Activated naive CD4-positive, alpha-beta T cell (primary cell): ENCODE measurements at places on chromosomes 11 and 22.

GRCh38 chr11:64951529-64951928 lies 15.8 kb upstream of the GPHA2 start:
- DNase-seq: no peak

DNA sequence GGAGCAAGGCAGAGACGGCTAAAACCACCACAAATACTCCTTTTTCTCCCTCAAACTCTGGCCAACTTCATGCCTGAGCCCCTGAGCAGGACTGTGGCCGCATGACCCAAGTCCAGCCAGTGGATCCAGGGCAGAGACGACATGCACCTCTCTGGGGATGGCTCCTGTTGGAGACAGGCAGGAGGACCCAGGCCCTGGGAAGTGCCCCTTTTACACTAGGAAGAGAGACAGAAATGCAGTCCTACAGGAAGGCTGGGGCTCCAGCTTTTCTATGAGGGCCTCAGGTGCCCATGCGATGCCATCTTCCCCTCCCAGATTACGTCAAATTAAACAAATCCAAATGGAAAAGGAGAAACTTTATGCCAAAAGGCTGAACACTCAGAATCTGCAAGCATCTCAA lies 498.0 kb downstream of the BRD1 start:
- no peak for DNase-seq

DNA sequence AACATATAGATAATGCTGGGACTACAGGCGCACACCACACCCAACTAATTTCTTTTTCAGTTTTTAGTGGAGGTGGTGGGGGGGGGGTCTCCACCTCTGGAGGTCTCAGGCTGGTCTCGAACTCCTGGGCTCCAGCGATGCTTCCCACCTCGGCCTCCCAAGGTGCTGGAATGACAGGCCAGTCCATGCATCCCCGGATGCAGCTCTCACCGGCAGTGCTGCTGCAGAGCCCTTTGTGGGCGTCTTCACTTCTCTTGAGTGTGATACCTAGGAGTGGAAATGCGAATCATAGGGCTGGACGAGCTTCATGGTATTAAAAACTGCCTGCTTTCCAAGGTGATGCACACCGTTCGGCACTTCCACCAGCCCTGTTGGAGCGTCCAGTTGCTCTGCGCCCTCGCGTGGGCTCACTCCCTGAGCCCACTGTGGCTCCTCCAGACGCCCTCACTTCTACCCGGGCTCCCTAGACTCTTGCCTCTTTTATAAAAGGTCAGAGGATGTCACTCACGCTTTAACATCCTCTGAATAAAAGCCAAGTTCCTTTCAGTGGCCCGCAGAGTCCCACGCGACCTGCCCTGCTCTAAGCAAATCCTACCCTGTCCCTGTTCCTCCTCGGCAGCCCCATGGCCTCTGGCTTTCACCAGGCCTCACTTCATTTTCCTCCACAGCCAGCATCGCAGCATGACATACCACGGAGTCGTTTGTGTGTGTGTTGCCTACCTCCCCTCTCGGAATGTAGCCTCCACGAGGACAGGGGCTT lies 837 bp upstream of the BID start:
- no peak for DNase-seq

- DNase-seq: no peak
Measured at GRCh38 chr11:73454987-73455386, 78.8 kb downstream of the RELT start.

- no peak for DNase-seq
Measured at GRCh38 chr11:46725338-46726205, 6.6 kb downstream of the F2 start.

GRCh38 chr11:36292311-36292722 lies 3.1 kb upstream of the COMMD9 start:
- no peak for DNase-seq

GRCh38 chr22:23437779-23438178 lies 142.3 kb downstream of the IGLL1 start:
- no peak for DNase-seq

DNA sequence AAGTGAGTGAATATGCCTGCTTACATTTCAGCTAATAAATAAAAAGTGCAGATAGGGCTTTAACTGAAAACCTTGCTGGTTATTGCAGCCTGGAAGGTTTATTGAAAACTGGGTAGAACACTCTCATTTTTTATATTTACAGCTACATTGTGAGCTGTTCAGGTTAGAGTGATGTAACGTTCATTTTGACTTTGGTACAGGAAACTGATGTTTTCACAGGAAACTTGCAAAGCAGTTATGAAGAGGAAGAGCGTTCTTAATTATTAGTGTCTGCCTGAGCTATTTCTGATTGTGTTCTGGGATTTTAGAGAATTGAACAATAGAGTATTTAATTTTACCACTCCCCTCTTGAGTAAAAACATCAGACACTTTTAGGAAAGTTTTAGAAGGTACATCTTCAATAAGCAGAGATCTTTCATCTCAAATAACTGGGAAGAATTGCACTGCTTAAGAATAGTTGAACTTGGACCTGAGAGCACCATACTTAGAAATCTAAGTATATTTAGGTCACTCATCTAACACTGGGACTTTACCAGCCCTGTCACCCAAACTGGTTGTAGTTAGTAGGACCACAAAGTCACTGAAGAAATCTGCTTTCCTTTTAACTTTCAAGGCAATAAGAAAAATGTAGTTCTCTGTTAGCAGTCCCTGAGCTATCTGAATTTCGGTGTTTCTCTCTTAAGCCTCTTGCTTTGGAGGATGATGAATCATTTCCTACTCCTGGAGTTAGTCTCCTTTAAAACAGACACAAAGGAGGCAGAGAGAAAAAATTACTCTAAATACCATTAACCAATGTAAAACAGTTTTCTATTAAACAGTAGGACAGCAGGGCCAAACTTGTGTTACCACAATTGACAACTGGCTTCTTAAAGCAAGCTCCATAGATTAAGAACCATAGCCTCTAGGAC lies 128.6 kb upstream of the DDI1 start:
- DNase-seq: no peak

- no peak for DNase-seq
Measured at GRCh38 chr22:31096657-31097279, 10.6 kb downstream of the SELENOM start.

- DNase-seq: no peak
Measured at GRCh38 chr22:29469755-29470154, 10.3 kb upstream of the NEFH start.

GRCh38 chr11:75879737-75880136 lies 64.7 kb downstream of the UVRAG start:
- DNase-seq: no peak

DNA sequence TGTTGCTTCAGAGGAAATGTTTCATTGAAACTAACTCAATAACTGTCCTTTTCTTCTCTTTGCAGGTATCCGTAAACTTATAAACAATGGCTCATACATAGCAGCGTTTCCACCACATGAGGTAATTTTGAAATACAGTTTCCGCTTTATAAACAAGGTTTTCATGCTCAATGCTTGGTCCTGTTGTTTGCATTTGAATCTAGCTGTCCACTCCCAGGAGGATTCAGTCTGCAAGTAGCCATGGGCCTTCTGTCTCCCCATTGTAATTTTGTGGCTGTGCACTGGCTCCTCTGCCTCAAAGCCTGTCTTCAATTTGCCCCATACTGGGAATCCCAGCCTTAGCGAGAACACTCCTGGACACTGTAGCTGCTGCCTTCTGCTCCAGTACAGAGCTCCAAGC lies 34.7 kb downstream of the MUC15 start:
- DNase-seq: no peak

- DNase-seq: no peak
Measured at GRCh38 chr11:58771458-58771855, 39.7 kb upstream of the GLYAT start.

- no peak for DNase-seq
Measured at GRCh38 chr11:79236541-79236971, 204.3 kb downstream of the TENM4 start.

DNA sequence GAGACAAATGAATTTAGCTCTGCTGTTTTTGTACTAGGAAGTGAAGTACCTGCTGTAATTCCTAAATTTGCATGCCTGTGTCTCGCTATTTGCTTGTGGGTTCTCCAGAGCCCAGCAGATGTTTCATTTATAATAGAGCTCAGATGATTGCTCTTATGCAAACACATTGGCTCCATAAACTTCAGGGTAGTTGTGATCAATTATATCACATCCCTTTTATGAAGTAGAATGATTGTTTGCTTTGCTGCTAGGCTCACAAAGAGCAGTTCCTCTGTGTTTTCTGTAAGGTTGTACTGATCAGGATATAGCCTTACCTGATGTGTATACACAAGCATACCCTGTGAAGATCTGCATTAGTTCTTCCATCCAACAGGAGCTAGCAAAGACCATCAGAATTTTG lies 64.1 kb downstream of the C11orf87 start:
- DNase-seq: no peak

- no peak for DNase-seq
Measured at GRCh38 chr11:46348566-46349401, 1.5 kb downstream of the DGKZ start.

DNA sequence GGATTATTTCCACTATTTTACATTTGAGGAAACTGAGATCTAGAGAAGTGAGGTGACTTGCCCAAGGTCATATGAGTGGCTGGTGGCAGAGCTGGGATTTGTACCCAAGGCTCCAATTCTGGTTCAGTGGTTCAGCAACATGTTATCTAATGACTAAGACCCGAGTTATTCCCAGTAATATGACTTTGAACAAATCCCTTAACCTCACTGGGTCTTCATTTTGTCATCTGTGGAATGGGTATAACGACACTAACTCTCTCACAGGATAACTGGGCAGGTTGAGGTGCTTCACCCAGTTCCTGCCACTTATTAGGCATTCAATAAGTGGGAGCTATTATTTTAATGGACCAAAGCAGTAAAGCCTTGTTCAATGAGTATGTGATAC lies 489 bp upstream of the OR2AT4 start:
- no peak for DNase-seq

- DNase-seq: no peak
Measured at GRCh38 chr11:2540992-2541680, 96.3 kb downstream of the KCNQ1 start.

DNA sequence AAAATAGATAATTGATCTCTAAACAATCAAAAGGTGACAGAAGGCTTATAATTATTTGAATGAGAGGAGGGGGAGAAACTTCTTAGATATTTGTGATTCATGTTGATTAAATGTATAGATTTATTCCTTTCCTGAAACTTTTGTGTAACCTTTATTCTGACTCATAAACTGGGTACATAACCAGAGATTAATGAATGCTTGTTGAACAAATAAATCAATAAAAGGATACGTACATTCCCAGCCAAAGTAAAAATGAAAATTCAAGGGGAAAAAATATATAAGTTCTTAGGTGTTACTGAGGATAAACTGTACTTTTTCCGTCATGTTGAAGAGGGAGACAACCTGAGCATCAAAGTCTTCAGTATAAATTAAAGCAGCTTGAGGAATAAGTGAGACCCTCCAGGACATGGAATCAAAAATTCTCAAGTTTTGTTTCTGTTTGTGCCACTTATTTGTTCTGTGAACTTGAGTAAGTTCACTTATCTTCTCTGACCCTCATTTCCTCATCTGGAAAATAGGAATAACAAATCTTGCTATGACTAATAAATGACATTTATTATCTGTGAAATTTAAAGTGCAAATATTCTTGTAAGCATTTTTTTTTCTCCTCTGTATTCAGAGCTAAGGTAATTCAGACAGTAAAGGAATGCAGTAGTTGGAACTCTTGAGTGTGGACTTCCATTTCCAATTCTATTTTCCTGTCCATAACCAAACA lies 195.4 kb downstream of the METTL15 start:
- no peak for DNase-seq

- no peak for DNase-seq
Measured at GRCh38 chr11:105260976-105261375, 121.4 kb upstream of the CARD18 start.

GRCh38 chr11:134940441-134941126 lies 528.5 kb upstream of the B3GAT1 start:
- DNase-seq: no peak

DNA sequence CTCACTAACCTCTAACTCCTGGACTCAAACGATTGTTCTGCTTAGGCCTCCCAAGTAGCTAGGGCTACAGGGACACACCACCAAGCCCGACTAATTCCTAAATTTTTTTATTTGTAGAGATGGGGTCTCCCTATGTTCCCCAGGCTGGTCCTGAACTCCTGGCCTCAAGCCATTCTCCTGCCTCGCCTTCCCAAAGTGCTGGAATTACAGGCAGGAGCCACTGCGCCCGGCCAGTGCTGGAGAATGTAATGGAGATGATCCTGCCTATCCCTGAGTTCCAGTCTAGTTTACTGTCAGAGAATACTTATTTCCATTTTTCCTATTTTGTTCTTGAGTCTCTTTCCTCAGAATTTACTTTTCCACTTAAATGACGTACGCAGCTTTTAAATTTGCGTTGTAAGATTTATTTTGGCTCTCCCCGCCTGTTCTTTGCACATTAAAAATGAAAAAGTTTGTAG lies at the start of gene CHEK1:
CHEK1 (plus strand) TSS at position 408 of the 458 bp plus-strand sequence. CDS start 1,606 bp downstream, outside the sequence.
- no peak for DNase-seq
